GM12891 (cell line): ENCODE measurements at places on chromosomes 11 and 22.
A peak's percentile ranks its signal among the peaks of the same experiment; 100 is the strongest.

- DNase-seq, result no peak
These were observed 924.6 kb downstream of the BRD1 start for GRCh38 chr22:48902983-48903650.

- peak; percentile 68 for DNase-seq
These were observed 17.9 kb upstream of the ADA2 start for GRCh38 chr22:17237038-17237668.

DNA sequence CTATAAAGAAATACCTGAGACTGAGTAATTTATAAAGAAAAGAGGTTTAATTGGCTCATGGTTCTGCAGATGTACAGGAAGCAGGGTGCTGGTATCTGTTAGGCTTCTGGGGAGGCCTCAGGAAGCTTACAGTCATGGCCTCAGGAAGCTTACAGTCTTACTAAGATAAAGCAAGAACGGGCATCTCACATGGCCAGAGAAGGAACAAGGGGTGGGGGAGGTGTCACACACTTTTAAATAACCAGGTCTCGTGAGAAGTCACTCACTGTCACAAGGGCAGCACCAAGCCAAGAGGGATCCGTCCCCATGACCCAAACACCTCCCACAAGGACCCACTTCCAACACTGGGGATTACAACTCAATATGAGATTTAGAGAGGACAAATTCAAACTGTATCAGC is 192.8 kb upstream of the B3GAT1 start:
- no peak for DNase-seq

DNA sequence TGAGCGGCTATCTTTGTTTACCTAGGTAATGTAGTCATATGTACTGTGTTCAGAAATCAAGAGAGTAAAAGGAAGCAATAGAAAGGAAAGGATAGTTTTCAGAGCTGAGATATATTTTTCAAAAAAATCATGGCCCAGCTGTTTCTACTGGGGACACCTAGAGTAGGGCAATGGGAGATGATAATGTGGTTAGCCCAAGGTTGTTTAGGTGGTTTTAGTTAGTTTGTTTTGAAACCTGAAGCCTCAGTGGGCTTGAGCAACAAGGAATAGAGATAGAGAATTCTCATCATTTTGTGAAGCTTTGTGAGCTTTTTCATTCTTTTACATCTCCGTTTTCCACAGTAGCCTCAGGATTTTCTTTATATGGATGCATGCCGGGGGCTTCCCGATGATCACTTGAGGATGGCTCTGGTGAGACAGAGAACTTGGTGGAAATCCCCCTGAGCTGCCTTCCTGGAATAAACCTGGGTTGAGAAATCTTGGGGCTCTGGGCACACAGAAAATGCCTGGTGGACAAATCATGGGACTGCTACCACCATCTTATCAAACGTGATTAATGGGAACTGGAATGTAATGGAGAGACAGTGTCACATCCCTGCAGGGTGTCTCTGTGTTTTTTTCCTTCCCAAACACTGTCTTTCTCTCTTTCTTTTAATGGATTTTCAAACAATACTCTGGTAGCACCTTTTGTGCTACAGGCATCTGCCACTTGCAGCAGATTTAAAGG is 49.0 kb downstream of the ARHGAP42 start:
- DNase-seq, result no peak

- DNase-seq, result peak; percentile 41
These were observed 32.4 kb downstream of the EIF3F start for GRCh38 chr11:8019314-8020243.

GRCh38 chr11:73875380-73875779 is 1.3 kb downstream of the COA4 start:
- DNase-seq, result no peak
